DMS79 treated with DMSO at 0.1 percent for 48 hours (cell line): ENCODE measurements at places on chromosomes 2 and 18.

DNA sequence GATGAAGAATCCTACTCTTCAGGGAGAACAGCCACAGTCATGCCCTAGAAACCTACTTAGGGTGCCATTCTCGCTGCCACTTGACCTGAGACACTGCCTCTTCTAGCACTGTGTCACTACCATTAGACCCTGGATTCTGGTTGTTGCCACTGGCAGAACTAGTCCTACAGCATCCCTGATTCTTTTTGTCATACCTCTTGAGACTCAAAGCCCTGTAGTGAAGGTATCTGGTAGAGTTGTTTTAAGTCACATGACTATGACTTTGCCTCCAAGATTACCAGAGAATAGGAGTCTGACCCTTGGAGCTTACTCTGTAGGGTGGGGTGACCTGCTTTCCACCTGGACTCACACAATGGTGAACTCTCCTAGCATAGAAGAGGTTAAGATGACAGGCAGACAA lies 296.7 kb downstream of the TNS1 start:
- DNase-seq: no peak

DNA sequence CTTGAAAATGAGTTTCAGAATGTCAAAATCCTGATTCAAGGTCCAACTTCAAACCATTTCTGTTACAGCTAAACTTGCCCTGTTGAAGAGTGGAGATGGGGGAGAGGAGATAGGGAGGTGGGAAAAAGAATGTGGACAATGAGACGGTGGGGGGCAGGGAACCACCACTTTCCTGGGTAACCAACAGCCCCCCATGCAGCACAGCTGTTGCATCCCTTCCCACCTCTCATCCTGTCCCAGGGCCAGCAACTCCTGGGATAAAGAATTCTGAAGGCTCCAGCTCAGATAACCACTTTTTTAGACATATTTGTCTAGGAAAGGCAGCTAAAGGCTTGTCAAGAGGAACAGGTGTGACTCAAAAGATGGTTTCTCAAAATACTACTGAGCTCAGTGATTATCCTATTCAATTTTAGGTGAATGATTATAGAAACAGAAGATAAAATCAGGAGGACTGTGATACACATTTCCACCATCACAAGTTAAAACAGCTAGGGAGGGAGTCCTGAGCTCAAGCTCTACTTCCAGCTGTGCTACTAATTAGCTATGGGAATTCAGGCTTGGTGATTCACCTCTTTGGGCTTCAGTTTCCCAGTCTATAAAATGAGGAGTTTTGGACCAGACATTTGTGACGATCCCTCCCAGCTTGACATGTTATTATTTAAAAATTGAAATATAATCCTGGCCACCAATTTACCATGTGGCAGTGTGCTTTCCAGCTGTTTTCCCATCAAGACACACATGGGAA lies 36.3 kb downstream of the HDHD2 start:
- no peak for DNase-seq

GRCh38 chr2:160111951-160112798 lies 49.8 kb upstream of the PLA2R1 start:
- no peak for DNase-seq

DNA sequence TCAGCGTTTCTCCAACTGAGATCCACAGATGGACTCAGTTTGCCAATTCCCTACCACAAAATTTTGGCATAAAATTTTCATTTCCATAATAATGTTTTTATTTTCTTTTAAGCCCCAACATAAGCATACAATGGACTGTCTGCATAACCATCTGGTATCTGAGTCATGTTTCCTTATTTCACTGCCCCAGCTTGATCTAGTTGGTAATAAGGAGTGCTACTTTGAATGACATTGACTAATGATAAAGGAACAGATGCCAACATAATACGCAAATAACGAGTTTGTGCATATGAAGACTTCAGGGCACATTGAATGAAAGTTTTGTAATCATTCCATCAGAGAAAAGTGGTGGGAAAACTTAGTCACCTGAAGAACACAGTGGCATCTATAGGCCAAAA lies 8.8 kb upstream of the MBD2 start:
- no peak for DNase-seq

DNA sequence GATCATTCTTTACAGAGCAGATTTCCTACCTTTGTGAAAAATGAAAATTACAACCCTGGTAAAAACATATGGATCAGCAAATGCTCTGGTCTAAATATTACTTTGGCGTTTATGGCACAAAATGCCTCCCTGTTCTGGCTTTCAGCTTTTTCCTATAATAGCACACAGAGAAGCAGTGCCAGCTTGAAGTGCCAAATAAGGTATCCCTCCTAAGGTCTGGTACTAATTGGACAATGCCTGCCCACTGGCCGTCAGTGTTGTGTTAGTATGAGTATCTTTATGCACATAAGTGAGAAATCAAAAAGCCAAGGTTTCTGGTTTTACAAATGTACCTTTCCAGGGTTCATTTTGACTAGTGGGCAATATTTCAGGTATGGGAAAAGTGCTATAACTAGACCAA lies 1293.7 kb upstream of the FAM98A start:
- no peak for DNase-seq

- DNase-seq: no peak
Observed at GRCh38 chr2:28905533-28905932, 11.1 kb downstream of the WDR43 start.

DNA sequence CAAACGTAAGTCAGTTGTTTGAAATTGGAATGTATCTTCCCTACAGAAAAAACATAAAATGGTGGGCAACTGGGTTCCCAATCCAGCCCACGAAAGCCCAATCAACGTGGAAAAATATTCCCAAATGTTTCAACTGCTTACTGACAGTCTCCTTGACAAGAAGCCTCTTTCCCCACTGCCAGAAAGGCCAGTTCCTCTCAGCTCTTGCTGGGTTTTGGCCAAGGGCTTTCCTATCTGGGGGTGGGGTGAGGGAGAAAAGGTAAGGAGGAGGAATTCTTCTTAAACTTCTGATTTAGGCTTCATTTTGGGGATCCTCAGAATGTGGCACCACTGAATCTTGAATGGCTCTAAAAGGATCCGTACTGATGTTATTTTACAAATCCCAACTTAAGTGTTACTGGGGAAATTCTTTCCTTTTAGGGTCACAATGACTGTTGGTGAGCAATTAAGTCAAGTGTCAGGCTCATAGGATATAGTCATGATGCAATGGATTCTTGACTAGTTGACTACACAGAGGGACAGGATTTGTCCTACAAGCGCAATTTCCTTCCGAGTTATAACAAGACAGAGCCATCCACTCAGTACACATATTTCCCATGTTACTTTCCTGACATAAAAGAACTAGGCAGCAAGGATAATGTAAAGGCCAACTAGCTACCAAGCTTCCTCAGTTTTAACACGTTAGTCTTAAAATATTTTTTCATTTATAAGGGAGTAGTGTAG lies 73.6 kb downstream of the SPRED2 start:
- DNase-seq: no peak

DNA sequence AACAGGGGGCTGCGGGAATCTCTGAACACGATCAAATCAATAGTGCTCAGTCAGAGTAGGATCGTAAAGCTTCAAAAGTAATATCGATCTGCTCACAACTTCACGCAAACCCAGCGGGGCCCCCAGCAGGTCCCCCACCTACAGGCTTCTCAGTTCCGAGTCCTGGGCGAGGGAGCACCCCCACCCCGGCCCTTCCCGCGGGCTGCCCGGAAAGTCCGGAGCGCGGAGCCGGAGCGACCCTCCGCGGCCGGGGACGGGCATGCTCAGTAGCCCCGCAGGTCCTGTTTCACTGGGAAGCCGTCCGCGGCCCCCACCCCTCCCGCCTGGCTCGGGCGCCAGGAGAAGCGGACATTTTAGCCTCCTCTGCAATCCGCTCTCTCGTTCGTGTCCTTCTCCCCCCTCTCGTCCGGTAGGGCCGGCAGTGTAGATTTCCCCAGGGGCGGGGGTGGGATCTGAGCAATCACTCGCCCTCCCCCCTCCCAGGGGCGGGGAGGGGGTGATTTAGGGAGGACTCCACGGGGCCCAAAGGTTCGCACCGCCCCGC lies 3.3 kb upstream of the SPRED2 start:
- DNase-seq: peak; percentile 79

DNA sequence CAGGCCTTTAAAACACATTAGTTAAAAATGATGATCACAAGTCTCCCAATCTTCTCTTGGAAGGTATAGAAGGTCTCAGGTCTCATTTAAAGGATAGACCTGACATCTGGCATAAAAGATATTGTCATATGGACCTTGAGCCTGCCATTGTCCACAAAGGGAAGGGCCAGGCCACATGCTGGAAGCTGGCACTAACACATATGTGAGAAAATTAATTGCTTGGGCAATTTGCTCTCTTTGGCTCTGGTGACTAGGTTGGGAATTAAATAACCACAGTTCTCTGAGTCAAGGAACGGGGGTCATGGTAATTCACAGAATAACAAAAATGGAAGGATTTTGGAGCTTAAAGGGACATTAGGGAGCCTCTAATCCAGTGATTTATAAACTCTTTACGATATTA lies 727.3 kb downstream of the BCL11A start:
- no peak for DNase-seq
